SJCRH30 (cell line): ENCODE measurements at places on chromosomes 12 and 14. TPM values are rescaled to one million over a fixed set of nuclear protein-coding genes. Genes with fewer than 3 reads are reported as not detected.

DNA sequence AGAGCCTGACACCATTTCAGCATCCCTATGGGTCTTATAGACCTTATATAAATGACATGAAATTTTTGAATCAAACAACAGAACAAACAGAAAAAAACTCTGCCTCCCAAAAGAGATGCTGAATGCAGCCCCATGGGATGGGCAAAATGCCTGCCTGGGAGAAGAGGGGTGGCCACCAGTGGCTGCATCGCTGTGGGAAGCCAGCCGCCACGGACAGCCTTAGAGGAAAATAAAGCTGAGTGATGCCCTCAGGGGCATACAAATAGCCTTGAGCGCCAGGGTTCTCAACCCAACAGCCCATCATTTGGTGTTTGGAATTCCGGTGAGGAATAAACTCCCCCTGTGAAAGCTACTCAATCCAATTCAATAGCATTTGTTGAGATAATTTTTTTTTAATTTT, 22.9 kb downstream of the SYNE3 start:
- H3K27me3 ChIP-seq: no peaks in the 10 kb centered on the region
- no peak overlapping the region for H3K27ac ChIP-seq
- no peak for DNase-seq
- peaks cover 5% of the 10 kb centered on the region; the same call in 1 of the 2 replicates for H3K36me3 ChIP-seq
- no peak overlapping the region for H3K4me3 ChIP-seq

- peaks cover 28% of the 10 kb centered on the region for H3K36me3 ChIP-seq
- H3K4me3 ChIP-seq: no peak overlapping the region
- peaks cover 3% of the 10 kb centered on the region; the same call in 1 of the 2 replicates for H3K4me1 ChIP-seq
- no peak for DNase-seq
These were observed 27.1 kb downstream of the DAD1 start for GRCh38 chr14:22561661-22562579.

KRT2 gene
- not detected in 2 replicates for total RNA-seq

WDHD1 gene
- 42.4 and 45.3 TPM in 2 replicates for total RNA-seq
